ENCODE measurements at places on chromosomes 16 and 17.

DNA sequence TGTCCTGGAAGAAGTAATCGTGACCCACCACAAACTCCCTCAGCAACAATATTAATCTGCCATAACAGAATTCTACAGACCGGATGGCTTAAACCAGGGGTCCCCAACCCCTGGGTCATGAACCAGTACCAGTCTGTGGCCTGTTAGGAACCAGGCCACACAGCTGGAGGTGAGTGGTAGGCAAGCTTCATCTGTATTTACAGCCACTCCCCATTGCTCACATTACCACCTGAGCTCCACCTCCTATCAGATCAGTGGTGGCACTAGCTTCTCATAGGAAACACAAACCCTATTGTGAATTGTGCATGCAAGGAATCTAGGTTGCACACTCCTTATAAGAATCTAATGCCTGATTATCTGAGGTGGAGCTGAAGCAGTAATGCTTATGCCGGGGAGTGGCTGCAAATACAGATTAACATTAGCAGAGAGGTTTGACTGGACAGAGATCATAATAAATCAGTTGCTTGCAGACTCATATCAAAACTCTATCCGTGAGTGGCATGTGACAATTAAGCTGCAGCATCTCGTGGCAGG is 74.5 kb downstream of the NOG start:
- DNase-seq = no peak

GRCh38 chr16:2482708-2483534 is 8.0 kb downstream of the TBC1D24 start:
- DNase-seq = no peak

GRCh38 chr17:49692751-49693150 is 14.9 kb upstream of the SPOP start:
- no peak for DNase-seq

DNA sequence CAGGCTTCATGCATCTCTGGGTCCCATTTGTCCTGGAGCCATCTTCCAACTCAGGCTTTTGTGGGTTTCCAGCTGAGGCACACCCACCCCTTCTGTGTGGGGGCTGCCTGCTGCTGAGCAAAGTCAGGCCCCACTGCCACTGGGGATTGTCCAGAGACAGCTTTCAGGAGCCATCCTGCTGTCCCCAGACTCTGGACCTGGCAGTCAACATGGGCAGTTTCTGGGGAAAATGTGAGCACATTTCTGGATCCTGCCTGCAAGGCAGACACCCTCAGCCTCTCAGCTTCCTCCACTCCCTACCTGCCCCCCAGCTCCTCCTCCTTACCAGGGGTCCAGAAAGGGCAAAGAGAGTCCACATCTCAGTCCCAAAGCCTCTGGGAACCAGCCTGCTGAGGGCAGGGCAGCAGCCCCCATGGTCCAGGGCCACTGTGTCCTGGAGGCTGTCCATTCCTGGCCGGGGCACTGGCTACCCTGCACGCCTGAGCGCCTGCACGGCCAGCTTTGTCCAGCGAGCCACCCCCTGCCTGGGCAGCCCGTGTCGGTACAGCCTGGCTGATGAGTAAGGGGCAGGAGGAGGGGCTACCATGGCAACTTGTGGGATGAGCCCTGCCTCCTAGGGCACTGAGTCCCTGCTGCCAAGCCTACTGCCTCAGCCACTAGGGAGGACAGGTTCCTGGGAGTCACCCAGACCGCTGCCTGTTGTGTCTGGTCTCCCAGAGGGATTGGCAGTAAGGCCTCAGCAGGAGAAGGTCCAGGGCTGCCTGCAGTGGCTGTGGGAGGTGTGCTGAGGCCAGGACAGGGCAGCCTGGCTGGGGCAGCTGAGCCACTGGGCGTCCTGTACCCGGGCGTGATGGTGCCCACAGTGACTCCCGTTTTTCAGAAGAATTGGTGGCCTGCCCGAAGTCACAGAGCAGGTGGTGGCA is at the start of gene SLC47A2:
Gene SLC47A2 (minus strand): TSS at position 477 of the 923 bp plus-strand sequence. CDS start 29 bp downstream, at position 448.
- DNase-seq = no peak

DNA sequence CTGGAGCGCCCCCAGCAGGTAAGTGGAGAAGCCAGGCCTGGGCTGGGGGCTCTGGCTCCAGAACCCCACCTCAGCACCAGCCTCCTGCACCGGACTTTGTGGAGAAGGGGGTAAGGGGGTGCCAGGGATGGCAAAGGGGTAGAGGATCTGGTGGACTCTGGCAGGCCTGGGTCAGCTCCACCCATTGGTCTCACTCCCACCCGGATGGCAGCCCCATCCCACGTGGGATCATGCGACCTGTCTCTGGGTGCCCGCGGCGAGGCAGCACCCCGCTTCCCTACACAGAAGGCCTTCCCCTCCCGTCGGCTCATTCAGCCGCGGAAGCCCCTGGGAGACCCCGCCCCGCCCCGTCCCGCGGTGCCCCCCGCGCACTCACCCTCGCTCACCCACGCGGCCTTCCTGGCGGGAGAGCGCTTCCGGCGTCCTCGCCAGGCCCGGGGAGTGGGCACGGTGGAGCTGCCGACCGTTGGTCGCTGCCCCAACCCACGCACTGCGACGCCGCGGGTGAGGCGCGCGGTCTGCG is 498 bp upstream of the PLEKHG4 start:
- DNase-seq = peak; percentile 24

All from CD4-positive, alpha-beta T cell treated with Interleukin-15 for 1 hour (primary cell).